Kidney capillary endothelial cell (primary cell): ENCODE measurements at places on chromosomes 11 and 22.

DNA sequence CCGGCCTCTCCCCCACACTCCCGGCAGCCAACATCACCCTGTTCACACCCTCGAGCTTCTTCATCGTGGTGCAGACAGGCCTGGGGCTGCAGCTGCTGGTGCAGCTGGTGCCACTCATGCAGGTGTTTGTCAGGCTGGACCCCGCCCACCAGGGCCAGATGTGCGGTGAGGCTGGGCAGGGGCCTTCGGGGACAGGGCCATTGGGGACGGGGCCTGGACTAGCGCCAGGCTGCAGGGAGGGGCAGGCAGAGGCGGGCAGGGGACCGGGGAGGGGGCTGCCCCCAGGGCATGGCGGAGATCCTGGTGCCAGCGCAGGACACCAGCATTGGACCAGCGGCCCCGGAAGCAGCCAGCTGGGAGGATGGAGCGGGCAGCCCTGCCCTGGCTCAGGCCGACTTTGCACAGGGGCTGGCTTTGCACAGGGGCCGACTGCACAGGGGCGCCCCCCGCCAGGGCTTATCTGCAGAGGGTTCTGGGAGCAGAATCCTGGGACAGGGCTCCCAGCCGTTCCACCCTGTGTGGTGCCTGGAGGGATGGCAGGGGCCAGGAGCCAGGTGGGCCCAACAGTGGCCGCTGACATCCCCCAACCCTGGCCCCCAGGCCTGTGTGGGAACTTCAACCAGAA is 8.6 kb downstream of the MUC5B start:
- DNase-seq = no peak

GRCh38 chr11:122697636-122698167 is 42.2 kb downstream of the UBASH3B start:
- no peak for DNase-seq

- DNase-seq = no peak
Observed at GRCh38 chr11:119545978-119546915, 123.3 kb upstream of the THY1 start.

- DNase-seq = no peak
Observed at GRCh38 chr11:93545566-93545965, 2.4 kb upstream of the SMCO4 start.

GRCh38 chr11:71530602-71531001 is 3.5 kb downstream of the KRTAP5-7 start:
- no peak for DNase-seq

DNA sequence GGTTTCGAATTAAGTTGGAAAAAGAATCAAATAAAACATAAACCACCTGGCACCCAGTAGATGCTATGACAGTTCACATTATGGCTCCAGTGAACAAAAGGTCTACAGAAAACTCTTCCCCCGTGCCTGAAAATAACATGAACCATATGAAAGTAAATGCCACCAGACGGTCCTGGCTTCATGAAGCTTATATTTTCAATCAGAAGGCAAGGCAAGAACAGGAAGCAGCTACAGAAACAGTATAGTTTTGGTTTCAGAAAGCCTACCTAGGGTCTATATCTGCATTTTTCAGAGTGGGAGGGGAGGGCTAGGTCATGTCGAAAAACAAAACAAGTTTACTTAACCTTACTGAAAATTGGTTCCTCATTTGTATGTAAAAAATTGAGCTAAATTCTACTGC is 9.8 kb downstream of the RAB30 start:
- no peak for DNase-seq

- DNase-seq = no peak
Observed at GRCh38 chr22:32854351-32854804, 52.9 kb downstream of the TIMP3 start.
